Type B pancreatic cell (in vitro differentiated cells): ENCODE measurements at places on chromosomes 1 and 21. TPM values are rescaled to one million over a fixed set of nuclear protein-coding genes. Genes with fewer than 3 reads are reported as not detected.

The BSND gene
- total RNA-seq: 0.05 TPM in 1 of 2 replicates, not detected in the other

The PROK1 gene
- 0.29 TPM in 2 replicates for total RNA-seq

The RPE65 gene
- 0.14 TPM in 1 of 2 replicates, not detected in the other for total RNA-seq

The SPRR3 gene
- total RNA-seq: 155 and 164 TPM in 2 replicates

The OPRD1 gene
- total RNA-seq: 1.1 and 1.5 TPM in 2 replicates

The ITLN2 gene
- total RNA-seq: 0.99 and 1.7 TPM in 2 replicates

The SHE gene
- 0.17 and 0.27 TPM in 2 replicates for total RNA-seq

The MXRA8 gene
- total RNA-seq: 17.6 and 78.1 TPM in 2 replicates

The ABCG1 gene
- total RNA-seq: 6.2 and 8.4 TPM in 2 replicates

The TMEM79 gene
- 18.1 and 43.8 TPM in 2 replicates for total RNA-seq

GRCh38 chr1:51268634-51269033 lies 32.6 kb downstream of the RNF11 start:
- peaks cover 15% of the 10 kb centered on the region for H3K36me3 ChIP-seq
- no peak overlapping the region for H3K4me3 ChIP-seq
- H3K27ac ChIP-seq: no peak overlapping the region

DNA sequence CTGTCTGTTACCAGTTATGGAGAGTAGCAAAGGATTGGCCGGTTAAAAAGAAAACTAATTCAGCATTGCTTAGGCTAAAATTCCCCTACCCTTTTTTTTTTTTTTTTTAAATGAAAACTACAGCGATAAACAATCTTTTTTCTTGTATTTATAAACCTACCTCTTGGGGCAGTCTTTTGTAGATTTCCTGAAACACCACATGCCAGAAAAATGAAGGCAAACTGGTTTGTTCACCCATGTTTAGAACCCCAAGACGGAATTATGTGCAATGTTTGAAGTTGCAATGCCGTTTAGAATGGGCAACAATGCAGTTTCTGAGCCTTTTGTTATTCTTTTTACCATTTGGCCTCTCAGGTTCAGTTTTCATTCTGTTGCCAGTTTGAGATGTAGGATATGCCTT lies 59.1 kb downstream of the PRDM2 start:
- H3K4me1 ChIP-seq: peaks cover 64% of the 10 kb centered on the region
- H3K27ac ChIP-seq: peak overlapping the region; percentile 96
- peak overlapping the region; percentile 62 for H3K4me3 ChIP-seq
- no peaks in the 10 kb centered on the region for H3K27me3 ChIP-seq

DNA sequence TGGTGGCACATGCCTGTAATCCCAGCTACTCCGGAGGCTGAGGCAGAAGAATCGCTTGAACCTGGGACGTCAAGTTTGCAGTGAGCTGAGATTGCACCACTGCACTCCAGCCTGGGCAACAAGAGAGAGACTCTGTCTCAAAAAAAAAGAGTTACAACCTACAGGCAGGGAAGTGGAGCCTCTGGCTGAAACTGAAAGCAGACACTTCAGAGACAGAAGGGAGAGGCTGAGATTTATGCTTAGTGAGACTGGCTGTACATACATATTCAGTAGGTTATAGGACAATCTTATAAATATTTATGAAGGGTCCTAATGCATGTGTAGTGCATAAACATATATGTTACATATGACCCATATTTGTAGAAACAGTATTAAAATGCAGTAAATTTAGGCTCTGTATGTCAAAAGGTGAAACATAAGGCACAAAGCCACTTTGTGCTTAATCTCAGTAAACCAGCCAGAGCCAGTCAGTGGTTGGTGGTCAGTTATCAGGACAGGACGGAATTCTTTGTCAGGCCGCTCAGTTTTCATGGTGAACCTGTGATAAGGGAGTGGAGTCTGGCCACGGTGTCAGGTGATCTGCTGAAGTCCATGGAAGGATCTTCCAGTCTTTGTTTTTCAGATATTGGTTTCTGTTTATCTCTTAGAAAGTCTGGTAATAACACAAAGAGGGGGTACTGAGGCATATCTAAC lies 13.7 kb downstream of the RHEX start:
- no peaks in the 10 kb centered on the region for H3K36me3 ChIP-seq
- DNase-seq: no peak
- no peak overlapping the region for H3K4me3 ChIP-seq
- peaks cover 5% of the 10 kb centered on the region for H3K4me1 ChIP-seq
- no peak overlapping the region for H3K27ac ChIP-seq

GRCh38 chr21:43868461-43868860 lies 3.4 kb downstream of the AGPAT3 start:
- peaks cover 2% of the 10 kb centered on the region for H3K27me3 ChIP-seq
- no peak for DNase-seq
- peak overlapping the region; percentile 92 for H3K27ac ChIP-seq

DNA sequence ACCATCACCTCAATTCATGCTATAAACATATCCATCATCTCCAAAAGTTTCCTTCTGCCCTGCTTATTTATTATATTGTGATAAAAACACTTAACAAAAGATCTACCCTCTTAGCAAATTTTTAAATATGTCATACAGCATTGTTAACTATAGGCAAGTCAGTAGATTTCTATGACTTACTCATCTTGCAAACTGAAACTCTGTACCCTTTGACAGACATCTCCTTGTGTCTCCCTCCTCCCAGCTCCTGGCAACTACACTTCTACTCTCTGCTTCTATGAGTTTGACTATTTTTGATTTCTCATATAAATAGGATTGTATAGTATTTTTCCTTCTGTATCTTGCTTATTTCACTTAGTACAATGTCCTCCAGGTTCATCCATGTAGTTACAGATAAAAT lies 174.8 kb downstream of the TNFSF18 start:
- H3K4me3 ChIP-seq: no peak overlapping the region
- no peak for DNase-seq
- no peaks in the 10 kb centered on the region for H3K4me1 ChIP-seq
- no peaks in the 10 kb centered on the region for H3K27me3 ChIP-seq

DNA sequence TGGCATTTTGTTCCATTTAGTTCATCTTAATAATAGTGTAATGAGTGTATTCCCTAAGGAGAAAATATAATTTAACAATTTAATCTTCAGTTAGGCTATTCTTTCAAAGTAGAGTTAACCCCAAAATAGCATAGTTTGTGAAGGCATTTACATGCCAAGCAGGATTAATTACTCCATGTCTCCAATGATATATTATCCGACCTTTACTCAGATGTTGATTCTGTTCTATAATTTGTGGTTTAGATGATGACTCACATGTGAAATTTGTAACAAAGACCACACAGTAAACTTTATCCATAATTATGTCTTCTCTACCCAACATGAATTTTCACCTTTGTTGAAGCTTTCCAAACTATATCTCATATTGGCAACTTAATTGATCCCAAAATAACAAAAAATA lies 2065.2 kb downstream of the MRPL39 start:
- H3K27ac ChIP-seq: no peak overlapping the region
- no peak overlapping the region for H3K4me3 ChIP-seq
- DNase-seq: no peak
- no peaks in the 10 kb centered on the region for H3K27me3 ChIP-seq
- H3K36me3 ChIP-seq: no peaks in the 10 kb centered on the region

- DNase-seq: no peak
- H3K27ac ChIP-seq: no peak overlapping the region
- H3K27me3 ChIP-seq: no peaks in the 10 kb centered on the region
- no peak overlapping the region for H3K4me3 ChIP-seq
Measured at GRCh38 chr21:46347791-46348381, 23.9 kb downstream of the PCNT start.

DNA sequence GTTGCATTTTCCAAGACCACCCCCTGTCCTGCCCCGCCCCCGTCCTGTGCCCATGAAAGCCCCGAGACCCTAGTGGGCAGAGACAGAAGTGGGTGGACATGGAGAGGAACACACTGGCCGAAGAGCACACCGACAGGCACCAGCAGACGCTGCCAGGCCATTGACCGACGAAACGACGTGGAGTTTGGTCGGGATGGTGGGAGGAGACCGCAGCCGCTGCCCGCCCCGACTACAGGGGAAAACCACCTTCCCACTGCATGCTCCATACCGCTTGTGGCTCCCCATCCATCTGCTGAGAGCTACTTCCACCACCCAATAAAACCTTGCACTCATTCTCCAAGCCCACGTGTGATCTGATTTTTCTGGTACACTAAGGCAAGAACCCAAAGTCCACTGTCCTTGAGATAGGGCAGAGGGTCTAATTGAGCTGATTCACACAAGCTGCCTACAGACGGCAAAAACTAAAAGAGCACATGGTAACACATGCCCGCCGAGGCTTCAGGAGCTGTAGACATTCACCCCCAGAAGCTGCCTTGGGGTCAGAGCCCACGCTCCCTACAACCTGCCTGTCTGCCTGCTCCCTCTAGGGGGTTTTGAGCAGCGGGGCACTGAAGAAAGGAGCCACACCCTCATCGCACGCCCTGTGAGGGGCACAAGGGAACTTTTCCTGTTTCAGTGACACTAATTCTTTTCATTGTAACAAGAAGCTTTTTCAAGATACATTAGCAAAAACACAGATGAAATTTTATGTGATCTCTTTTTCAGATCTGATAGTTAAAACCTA lies 81.2 kb upstream of the RAB3GAP2 start:
- DNase-seq: no peak
- no peak overlapping the region for H3K27ac ChIP-seq
- peaks cover 5% of the 10 kb centered on the region for H3K4me1 ChIP-seq

DNA sequence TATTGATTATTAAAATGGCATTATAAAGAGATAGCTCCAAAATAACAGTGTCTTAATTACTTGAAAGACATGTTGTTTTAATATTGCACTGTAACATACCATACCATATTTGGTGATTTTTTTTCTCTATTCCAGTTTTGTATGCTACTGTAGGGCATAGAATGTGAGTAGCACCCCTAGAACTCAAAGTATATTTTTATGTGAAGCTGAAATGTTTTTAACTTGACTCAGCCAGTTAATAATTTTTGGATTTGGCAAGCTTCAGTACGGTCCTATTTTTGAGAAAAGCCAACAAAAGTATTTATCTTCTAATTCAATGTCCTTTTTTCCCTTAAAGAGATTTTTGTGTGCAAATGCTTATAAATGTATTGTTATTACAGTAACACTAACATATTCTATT lies 593.8 kb downstream of the USP25 start:
- no peak for DNase-seq
- H3K36me3 ChIP-seq: peaks cover 15% of the 10 kb centered on the region
- no peak overlapping the region for H3K4me3 ChIP-seq
- H3K4me1 ChIP-seq: peaks cover 11% of the 10 kb centered on the region

- H3K36me3 ChIP-seq: no peaks in the 10 kb centered on the region
- H3K4me1 ChIP-seq: peaks cover 17% of the 10 kb centered on the region
- no peak overlapping the region for H3K27ac ChIP-seq
- no peak for DNase-seq
Measured at GRCh38 chr1:244297616-244298015, 154.1 kb downstream of the ADSS2 start.

DNA sequence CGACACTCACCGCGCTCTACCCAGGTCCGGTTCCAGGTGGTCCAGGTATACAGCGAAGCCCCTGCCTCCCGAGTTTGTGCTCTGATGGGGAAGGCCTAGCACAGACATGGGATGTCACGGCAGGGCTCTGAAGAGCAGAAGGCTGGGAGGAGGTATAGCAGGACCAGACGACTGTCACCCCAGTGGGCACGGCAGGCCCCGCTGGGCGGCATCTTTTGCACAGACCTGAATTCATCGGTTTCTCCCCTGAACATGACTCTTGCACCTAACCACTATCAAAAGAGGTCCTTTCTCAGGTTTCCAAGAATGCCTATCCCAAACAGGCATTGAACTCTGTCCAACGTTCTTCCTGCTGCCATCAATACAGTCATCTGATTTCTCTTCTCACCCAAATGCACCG lies 30.6 kb downstream of the ARHGEF16 start:
- peaks cover 14% of the 10 kb centered on the region for H3K36me3 ChIP-seq
- no peaks in the 10 kb centered on the region for H3K4me1 ChIP-seq
- H3K27ac ChIP-seq: no peak overlapping the region
- no peak overlapping the region for H3K4me3 ChIP-seq

GRCh38 chr1:85816606-85817005 lies 108.4 kb upstream of the ZNHIT6 start:
- H3K4me3 ChIP-seq: no peak overlapping the region
- H3K36me3 ChIP-seq: no peaks in the 10 kb centered on the region
- H3K27ac ChIP-seq: no peak overlapping the region

DNA sequence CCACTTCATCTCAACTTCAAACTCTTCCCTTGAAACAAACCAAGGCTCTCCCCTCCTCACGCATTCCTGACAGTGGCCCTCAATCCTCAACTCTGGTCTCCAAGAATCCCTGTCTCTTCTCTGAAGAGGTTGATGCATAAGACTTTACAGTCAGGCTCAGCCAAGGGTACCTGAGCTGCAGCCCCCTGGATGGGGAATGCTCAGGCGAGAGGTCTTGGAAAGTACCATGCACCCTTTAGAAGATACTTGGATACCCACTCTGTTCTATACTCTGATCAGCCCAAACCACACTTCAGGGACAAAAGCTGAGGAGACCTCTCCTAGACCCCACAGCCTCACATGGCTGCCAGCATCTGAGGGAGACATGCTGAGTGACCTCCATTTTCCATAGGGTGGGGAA lies 536 bp upstream of the PGLYRP3 start:
- H3K27ac ChIP-seq: no peak overlapping the region
- H3K4me3 ChIP-seq: no peak overlapping the region
- no peaks in the 10 kb centered on the region for H3K36me3 ChIP-seq
- no peaks in the 10 kb centered on the region for H3K4me1 ChIP-seq
- DNase-seq: no peak

DNA sequence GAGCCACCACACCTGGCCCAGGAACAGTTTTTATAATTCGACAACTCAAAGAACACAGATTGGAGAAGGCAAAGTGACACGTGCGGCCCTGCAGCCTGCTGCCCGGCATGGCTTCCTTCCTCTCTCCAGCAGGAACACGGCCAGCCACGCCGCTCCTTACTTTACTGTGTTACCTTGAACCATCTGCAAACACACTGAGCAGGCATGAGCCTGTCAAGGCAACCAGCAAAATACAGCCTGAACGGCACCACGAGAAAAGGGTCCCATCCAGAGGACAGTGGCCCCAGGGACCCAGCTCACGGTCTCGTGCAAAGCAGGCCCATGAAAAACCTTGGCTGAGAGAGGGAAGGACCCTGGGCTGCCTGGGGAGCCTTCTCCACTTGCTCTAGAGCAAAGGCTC lies 38.8 kb downstream of the NPHP4 start:
- no peaks in the 10 kb centered on the region for H3K4me1 ChIP-seq
- H3K27ac ChIP-seq: no peak overlapping the region
- no peaks in the 10 kb centered on the region for H3K27me3 ChIP-seq
- H3K36me3 ChIP-seq: peaks cover 31% of the 10 kb centered on the region

GRCh38 chr1:116743535-116743934 lies 10.7 kb upstream of the CD2 start:
- no peaks in the 10 kb centered on the region for H3K36me3 ChIP-seq
- no peak overlapping the region for H3K4me3 ChIP-seq
- DNase-seq: no peak
- no peak overlapping the region for H3K27ac ChIP-seq
- no peaks in the 10 kb centered on the region for H3K27me3 ChIP-seq
